ENCODE measurements at places on chromosomes 7 and 10.

DNA sequence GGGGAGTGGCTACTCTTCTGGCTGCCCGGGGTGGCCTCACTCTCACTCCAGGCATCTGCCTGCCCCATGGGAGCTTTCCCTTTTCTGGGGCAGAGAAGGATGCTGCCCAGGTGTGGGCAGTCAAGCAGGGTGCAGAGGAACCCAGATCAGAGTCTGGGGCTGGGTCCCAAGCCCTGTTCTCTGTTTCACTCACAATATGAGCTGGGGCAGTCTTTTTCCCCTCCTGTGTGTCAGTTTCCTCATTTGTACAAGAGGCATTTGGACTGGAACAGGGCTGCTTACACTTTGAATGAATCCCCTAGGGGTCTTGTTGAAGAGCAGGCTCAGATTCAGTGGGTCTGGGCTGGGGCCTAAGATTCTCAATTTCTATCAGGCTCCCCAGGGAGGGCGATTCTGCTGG is 38.4 kb upstream of the AQP1 start:
- no peak overlapping the region for H3K4me3 ChIP-seq
- H3K27ac ChIP-seq: no peak overlapping the region
- H3K27me3 ChIP-seq: no peaks in the 10 kb centered on the region
- H3K4me1 ChIP-seq: peaks cover 12% of the 10 kb centered on the region
- DNase-seq: no peak

- no peak overlapping the region for H3K4me3 ChIP-seq
- no peaks in the 10 kb centered on the region for H3K27me3 ChIP-seq
- H3K4me1 ChIP-seq: no peaks in the 10 kb centered on the region
- peak overlapping the region; percentile 81 for H3K27ac ChIP-seq
- no peaks in the 10 kb centered on the region for H3K36me3 ChIP-seq
Observed at GRCh38 chr10:58023341-58024073, 244.2 kb downstream of the IPMK start.

GRCh38 chr7:29587195-29587808 is 23.7 kb downstream of the PRR15 start:
- H3K27ac ChIP-seq: no peak overlapping the region
- H3K36me3 ChIP-seq: no peaks in the 10 kb centered on the region
- H3K4me1 ChIP-seq: no peaks in the 10 kb centered on the region
- H3K4me3 ChIP-seq: no peak overlapping the region
- DNase-seq: no peak

DNA sequence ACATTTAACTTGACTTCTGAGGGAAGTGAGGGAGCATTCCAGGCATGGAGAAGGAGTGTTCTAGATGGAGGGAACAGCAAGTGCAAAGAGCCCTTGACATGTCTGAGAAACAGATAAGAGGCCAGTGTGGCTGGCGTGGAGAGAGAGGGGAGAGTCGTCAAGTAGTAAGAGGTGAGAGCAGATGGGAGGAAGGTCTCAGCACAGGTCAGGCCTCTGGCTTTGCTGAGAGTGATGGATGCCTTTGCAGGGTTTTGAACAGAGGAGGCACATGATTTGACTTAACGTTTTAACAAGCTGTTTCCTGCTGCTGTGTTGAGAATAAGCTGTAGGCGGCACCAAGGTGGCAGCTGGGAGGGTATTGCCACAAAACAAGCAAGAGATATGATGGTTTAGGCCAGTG is 97.2 kb downstream of the KAT6B start:
- H3K27me3 ChIP-seq: no peaks in the 10 kb centered on the region
- no peaks in the 10 kb centered on the region for H3K4me1 ChIP-seq
- H3K36me3 ChIP-seq: no peaks in the 10 kb centered on the region
- no peak overlapping the region for H3K4me3 ChIP-seq
- H3K27ac ChIP-seq: no peak overlapping the region
- no peak for DNase-seq

- DNase-seq: no peak
- H3K4me3 ChIP-seq: no peak overlapping the region
- no peaks in the 10 kb centered on the region for H3K36me3 ChIP-seq
- no peaks in the 10 kb centered on the region for H3K27me3 ChIP-seq
- H3K4me1 ChIP-seq: no peaks in the 10 kb centered on the region
Observed at GRCh38 chr7:132521423-132521822, 54.8 kb downstream of the PLXNA4 start.

DNA sequence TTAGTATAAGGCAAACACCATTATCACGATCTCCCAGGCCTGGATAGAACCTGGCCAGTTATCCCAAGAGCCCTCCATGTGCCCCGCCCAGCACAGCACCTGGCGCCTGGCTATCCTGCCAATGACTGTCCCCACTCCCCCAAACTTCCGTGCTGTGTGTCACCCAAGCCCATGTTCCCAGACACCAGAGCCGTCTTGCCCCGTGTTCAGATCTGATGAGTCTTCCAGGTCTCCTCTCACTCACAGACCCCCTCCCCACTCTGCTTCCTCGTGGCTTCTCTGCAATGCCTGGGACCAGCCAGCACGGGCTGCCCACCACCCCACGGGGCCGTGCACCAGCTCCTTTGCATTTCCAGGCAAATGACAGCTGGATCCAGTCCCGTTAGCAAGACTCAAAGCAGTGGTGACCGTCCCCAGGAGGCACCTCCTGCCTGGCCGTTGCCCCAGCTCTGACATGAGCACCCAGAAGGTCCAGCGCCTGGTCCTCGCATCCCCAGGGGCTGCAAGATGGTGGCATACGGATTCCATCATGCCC is 43.8 kb upstream of the INPP5A start:
- no peaks in the 10 kb centered on the region for H3K36me3 ChIP-seq
- no peaks in the 10 kb centered on the region for H3K27me3 ChIP-seq
- no peak overlapping the region for H3K4me3 ChIP-seq
- no peaks in the 10 kb centered on the region for H3K4me1 ChIP-seq
- DNase-seq: no peak

GRCh38 chr7:93914581-93915066 is 6.9 kb upstream of the GNG11 start:
- no peaks in the 10 kb centered on the region for H3K4me1 ChIP-seq
- no peak overlapping the region for H3K4me3 ChIP-seq
- H3K27me3 ChIP-seq: no peaks in the 10 kb centered on the region
- DNase-seq: peak; percentile 86
- no peak overlapping the region for H3K27ac ChIP-seq
- no peaks in the 10 kb centered on the region for H3K36me3 ChIP-seq

GRCh38 chr10:91493313-91493712 is 83.2 kb downstream of the HECTD2 start:
- no peak overlapping the region for H3K4me3 ChIP-seq
- no peaks in the 10 kb centered on the region for H3K4me1 ChIP-seq
- H3K36me3 ChIP-seq: no peaks in the 10 kb centered on the region
- H3K27ac ChIP-seq: no peak overlapping the region
- H3K27me3 ChIP-seq: no peaks in the 10 kb centered on the region
- DNase-seq: peak; percentile 55

DNA sequence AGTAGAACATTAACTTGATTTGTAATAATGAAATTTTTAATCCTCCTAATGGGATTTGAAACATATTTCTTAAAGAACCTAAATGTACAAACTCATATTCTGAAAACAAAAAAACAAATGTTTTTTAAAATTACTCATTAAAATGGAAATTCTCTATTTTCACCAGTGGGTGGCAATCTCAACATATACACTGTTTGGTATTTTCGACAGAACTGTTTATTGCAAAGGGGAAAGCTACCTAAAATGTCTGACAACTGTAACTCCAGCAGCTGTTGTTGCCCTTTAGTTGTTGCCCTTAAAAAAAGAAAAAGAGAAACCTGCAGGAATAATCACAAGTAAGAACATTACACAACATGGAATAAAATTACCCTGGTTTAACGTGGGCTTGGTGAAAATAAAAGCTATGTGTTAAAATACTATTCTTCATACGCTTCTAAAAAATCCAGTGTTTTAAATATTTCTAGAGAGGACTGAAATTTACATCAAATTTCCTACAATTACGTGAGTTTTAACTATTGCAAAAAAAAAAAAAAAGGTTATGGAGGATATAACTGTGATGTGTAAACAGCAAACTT is 54.5 kb downstream of the COL1A2 start:
- H3K27me3 ChIP-seq: no peaks in the 10 kb centered on the region
- no peaks in the 10 kb centered on the region for H3K36me3 ChIP-seq
- H3K4me3 ChIP-seq: no peak overlapping the region
- H3K4me1 ChIP-seq: no peaks in the 10 kb centered on the region

GRCh38 chr7:117818232-117818631 is 55.0 kb downstream of the CTTNBP2 start:
- no peaks in the 10 kb centered on the region for H3K36me3 ChIP-seq
- no peak for DNase-seq
- H3K27me3 ChIP-seq: no peaks in the 10 kb centered on the region
- H3K4me1 ChIP-seq: no peaks in the 10 kb centered on the region
- no peak overlapping the region for H3K27ac ChIP-seq
- no peak overlapping the region for H3K4me3 ChIP-seq

- H3K4me1 ChIP-seq: no peaks in the 10 kb centered on the region
- no peaks in the 10 kb centered on the region for H3K27me3 ChIP-seq
- no peak for DNase-seq
- no peak overlapping the region for H3K4me3 ChIP-seq
- no peak overlapping the region for H3K27ac ChIP-seq
Observed at GRCh38 chr10:131833013-131833412, 67.8 kb upstream of the PPP2R2D start.

- no peaks in the 10 kb centered on the region for H3K36me3 ChIP-seq
- DNase-seq: no peak
- no peak overlapping the region for H3K4me3 ChIP-seq
- no peaks in the 10 kb centered on the region for H3K4me1 ChIP-seq
- H3K27me3 ChIP-seq: no peaks in the 10 kb centered on the region
Observed at GRCh38 chr7:30908681-30909080, 3.0 kb upstream of the AQP1 start.

DNA sequence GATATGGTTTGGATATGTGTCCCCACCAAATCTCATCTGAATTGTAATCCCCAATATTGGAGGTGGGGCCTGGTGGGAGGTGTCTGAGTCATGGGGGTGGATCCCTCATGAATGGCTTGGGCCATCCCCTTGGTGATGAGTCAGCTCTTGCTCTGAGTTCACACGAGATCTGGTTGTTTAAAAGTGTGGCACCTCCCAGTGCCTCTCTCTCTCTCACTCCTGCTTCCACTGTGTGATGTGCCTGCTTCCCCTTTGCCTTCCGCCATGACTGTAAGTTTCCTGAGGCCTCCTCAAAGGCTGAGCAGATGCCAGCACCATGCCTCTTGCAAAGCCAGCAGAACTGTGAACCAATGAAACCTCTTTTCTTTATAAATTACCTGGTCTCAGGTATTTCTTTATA is 4.8 kb upstream of the GCK start:
- no peaks in the 10 kb centered on the region for H3K27me3 ChIP-seq
- H3K4me1 ChIP-seq: no peaks in the 10 kb centered on the region
- H3K36me3 ChIP-seq: no peaks in the 10 kb centered on the region
- H3K27ac ChIP-seq: no peak overlapping the region
- DNase-seq: no peak

DNA sequence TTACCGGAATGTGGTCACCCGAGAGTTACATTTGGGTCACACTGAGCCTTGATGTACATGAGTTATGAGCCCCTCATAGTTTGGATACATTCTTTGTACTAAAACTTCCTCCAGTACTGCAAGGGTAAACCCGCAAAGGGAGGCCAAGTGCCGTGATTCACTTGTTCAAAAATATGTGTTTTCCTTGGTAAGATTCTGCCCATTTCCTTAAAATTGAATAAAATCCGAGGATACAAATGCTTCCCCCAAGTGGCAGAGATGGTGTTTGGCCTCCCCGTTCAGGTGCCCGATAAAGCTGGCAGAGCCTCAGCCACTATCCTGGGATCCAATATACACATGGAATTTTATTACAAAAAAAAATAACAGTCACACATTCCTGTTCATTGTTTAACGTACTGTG is 268.3 kb downstream of the DIP2C start:
- no peak overlapping the region for H3K27ac ChIP-seq
- no peak for DNase-seq
- H3K36me3 ChIP-seq: peaks cover 7% of the 10 kb centered on the region
- H3K4me3 ChIP-seq: no peak overlapping the region
- H3K27me3 ChIP-seq: no peaks in the 10 kb centered on the region

- H3K36me3 ChIP-seq: no peaks in the 10 kb centered on the region
- H3K4me1 ChIP-seq: no peaks in the 10 kb centered on the region
- H3K27me3 ChIP-seq: no peaks in the 10 kb centered on the region
- DNase-seq: no peak
Observed at GRCh38 chr10:35504132-35504531, 101.0 kb upstream of the GJD4 start.

- no peak for DNase-seq
- no peaks in the 10 kb centered on the region for H3K27me3 ChIP-seq
- no peaks in the 10 kb centered on the region for H3K4me1 ChIP-seq
Observed at GRCh38 chr7:121015560-121015959, 27.0 kb downstream of the CPED1 start.

DNA sequence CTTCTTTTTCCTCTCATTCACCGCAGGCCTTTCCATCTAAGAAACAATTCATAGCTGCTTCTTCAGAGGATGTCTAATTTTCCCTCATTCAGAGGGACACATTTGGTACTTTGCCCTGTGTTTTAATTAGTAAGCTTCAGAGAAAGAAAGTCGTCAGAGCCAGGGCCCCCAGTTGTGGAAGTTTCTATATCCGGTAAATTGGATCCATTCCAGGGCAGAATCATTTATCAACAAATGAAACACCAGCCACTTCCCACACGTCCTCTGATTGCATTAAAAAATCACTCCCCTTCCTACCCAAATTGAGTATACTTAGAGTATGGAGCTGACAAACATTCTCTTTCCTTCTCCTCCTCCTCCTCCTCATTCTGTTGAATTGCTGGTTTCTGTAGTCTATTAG is 205.8 kb upstream of the HDAC9 start:
- H3K27ac ChIP-seq: no peak overlapping the region
- H3K36me3 ChIP-seq: no peaks in the 10 kb centered on the region
- no peak for DNase-seq
- no peak overlapping the region for H3K4me3 ChIP-seq
- H3K27me3 ChIP-seq: no peaks in the 10 kb centered on the region

DNA sequence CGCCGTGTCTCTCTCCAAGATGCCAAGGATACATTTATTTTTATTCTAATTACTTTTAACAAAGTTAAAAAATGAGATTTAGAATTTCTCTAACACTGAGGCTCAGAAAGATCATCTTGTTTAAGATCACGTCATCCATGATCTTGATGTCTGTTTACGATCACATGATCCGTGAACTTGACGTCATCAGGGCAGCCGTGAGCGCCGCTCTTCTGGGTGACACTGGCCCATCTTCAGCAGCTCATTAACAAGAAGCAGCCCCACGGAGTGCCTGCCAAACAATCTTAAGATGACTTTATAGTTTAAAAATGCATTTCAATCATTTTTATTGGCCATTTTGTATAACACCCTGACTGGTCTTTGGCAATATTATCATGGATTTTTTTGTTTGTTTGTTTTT is 291.1 kb upstream of the PRKCQ start:
- H3K27me3 ChIP-seq: no peaks in the 10 kb centered on the region
- DNase-seq: no peak
- H3K27ac ChIP-seq: no peak overlapping the region
- no peaks in the 10 kb centered on the region for H3K4me1 ChIP-seq
- H3K36me3 ChIP-seq: no peaks in the 10 kb centered on the region

GRCh38 chr10:30493609-30494530 is 59.9 kb downstream of the MAP3K8 start:
- no peaks in the 10 kb centered on the region for H3K36me3 ChIP-seq
- peak; percentile 94 for DNase-seq
- no peak overlapping the region for H3K4me3 ChIP-seq
- no peak overlapping the region for H3K27ac ChIP-seq
- H3K27me3 ChIP-seq: no peaks in the 10 kb centered on the region

- H3K4me3 ChIP-seq: no peak overlapping the region
- H3K36me3 ChIP-seq: no peaks in the 10 kb centered on the region
- no peaks in the 10 kb centered on the region for H3K4me1 ChIP-seq
- no peak for DNase-seq
- H3K27me3 ChIP-seq: no peaks in the 10 kb centered on the region
Observed at GRCh38 chr7:28666154-28666553, 253.8 kb downstream of the CREB5 start.

GRCh38 chr10:7301006-7301778 is 109.6 kb downstream of the SFMBT2 start:
- H3K27me3 ChIP-seq: no peaks in the 10 kb centered on the region
- H3K27ac ChIP-seq: no peak overlapping the region
- no peak for DNase-seq
- peaks cover 9% of the 10 kb centered on the region for H3K4me1 ChIP-seq
- H3K36me3 ChIP-seq: no peaks in the 10 kb centered on the region
- no peak overlapping the region for H3K4me3 ChIP-seq

Data from trophoblast cell (in vitro differentiated cells and primary cell).